ENCODE measurements at places on chromosomes 7 and 10.

DNA sequence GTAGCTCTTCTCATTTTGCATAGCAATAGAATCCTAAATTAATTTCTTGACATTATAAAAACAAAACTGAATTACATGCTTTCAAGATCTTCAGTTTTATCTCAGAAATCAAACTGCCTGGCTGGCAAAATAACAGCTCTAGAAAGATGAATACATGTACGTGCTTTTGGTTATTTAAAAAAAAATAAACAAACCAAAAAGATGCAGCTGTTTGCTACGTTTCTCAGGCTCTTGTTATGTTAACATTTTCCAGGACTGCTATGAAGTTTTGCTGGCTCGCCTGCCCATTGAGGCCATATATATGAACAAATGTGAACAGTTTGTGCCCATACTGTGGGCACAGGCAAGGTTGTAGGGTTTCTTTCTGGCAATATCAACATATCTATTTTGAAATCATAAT is 86.6 kb downstream of the ODAD2 start:
- DNase-seq: no peak

- no peak for DNase-seq
Observed at GRCh38 chr7:155755026-155755425, 57.2 kb downstream of the SHH start.

DNA sequence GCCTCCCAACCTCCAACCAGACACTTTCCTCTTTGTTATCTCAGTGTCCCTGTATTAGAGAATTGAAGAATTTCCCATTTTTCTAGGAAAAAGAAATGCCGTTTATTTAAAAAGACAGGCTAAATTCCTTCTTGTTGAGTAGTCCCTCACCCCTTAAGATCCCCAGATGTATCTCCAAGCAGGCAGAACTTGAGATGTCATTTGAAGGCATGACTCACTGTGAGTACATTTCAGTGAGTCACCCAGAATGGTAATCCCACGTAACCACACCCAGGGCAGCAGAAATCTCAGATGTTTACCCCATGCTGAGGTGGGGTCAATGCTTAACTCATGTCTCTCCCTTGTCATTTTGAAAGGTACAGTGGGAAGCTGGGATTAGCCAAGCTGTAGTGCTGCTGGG is 4.4 kb downstream of the ZNF655 start:
- no peak for DNase-seq

DNA sequence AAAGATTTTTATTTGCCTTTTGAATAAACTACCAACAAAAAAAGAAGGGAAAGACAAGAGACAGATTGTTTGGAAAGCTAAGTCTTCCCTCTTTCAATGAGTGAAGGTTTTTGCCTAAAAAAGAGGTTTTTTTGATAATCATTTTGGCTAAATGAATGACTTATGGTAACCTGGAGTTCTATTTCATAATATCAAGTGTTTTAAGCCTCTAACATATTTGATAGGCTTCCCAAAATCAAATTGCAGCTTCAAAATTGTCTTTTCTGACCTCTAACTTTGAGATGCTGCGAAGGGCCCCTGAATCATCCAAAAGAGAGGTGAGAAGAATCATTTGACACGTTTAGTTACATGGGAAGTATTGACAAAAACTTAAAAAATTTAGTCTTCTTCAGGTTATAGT is 53.0 kb upstream of the NAMPT start:
- no peak for DNase-seq

DNA sequence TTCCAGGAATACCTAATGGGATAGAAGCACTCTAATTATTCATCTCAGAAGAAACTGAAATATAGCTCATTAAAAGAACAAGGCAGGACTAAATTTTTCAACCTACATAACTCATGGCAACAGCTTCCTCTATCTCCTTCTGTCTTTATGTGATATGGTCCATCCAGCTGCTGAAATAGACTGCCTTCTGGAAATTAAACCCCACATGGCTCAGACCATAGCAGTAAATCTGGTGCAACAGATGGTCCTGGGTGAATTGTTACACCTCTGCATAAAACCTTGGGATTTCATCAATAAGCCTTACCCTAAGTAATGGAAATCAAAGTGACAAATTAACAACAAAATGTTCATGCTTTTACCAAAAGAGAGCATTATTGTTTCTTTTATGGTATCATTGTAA is 205.6 kb upstream of the CSTF2T start:
- DNase-seq: no peak

- no peak for DNase-seq
Observed at GRCh38 chr10:131897297-131897899, 3.4 kb upstream of the PPP2R2D start.

GRCh38 chr7:127776776-127777386 is 124.9 kb downstream of the SND1 start:
- DNase-seq: no peak

GRCh38 chr7:158549616-158550393 is 37.8 kb downstream of the PTPRN2 start:
- no peak for DNase-seq

Measured in activated T-helper 1 cell treated with anti-CD3 and anti-CD28 coated beads, Interleukin-2, amount 50 U/mL, for 16 hours (primary cell).